Germinal center (tissue), 1 donor: ENCODE measurements at places on chromosomes 12 and 14.
A peak's percentile ranks its signal among the peaks of the same experiment; 100 is the strongest.

GRCh38 chr14:22320362-22320750 lies 268.7 kb downstream of the DAD1 start:
- no peak for DNase-seq

DNA sequence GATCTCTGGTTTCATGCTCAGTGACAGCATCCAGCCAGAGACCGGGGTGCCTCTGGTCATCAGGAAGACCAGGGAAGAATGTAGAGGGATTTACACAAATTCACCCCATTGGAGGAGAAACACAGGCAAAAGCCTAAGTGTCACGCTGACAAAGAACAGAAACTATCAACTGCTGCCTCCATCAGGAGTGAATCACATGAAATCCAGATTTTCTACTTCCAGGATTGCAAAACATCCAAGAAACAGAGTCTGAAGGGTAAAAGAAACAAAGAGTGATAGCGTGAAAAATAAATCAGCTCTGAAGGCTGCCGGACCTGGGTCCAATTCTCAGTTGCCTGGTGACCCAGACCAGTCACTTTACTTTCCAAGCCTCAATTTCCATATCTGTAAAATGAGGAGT lies 136.1 kb upstream of the MAP1LC3B2 start:
- no peak for DNase-seq

GRCh38 chr14:21014761-21015190 lies 10.1 kb downstream of the NDRG2 start:
- DNase-seq: peak; percentile 63

- DNase-seq: no peak
Measured at GRCh38 chr12:61869796-61870195, 390.4 kb upstream of the USP15 start.

DNA sequence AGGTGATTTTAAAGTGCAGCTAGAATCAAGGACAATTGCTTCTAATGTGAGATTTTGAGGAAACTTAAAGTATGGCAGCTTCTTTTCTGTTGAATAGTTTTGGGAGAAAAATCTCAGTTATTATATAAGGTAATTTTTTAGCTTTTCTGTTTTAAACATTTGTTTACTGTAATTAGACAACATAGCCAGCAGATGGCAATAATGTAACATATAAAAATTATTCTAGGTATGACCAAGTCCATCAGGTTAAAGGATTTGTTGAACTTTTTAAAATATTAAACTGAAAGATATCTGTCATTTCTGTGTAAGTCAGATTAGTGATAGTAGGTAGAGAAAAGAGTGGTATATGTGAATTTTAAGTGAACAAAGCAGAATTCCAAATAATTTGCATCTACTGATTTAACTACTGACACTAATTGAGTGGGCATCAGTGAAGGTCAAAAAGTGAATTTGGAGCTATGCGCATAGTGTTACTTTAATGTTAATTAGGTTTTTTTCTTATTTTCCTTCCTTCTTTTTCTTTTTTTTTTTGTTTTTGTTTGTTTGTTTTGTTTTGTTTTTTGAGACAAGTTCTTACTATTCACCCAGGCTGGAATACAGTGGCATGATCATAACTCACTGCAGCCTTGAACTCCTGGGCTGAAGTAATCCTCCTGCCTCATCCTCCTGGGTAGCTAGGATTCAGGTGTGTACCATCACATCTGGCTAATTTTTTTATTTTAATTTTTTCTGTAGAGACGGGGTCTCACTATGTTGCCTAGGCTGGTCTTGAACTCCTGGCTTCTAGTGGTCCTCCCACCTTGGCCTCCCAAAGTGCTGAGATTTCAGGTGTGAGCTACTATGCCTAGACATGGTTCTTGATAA lies 18.6 kb downstream of the PRORP start:
- peak; percentile 21 for DNase-seq

DNA sequence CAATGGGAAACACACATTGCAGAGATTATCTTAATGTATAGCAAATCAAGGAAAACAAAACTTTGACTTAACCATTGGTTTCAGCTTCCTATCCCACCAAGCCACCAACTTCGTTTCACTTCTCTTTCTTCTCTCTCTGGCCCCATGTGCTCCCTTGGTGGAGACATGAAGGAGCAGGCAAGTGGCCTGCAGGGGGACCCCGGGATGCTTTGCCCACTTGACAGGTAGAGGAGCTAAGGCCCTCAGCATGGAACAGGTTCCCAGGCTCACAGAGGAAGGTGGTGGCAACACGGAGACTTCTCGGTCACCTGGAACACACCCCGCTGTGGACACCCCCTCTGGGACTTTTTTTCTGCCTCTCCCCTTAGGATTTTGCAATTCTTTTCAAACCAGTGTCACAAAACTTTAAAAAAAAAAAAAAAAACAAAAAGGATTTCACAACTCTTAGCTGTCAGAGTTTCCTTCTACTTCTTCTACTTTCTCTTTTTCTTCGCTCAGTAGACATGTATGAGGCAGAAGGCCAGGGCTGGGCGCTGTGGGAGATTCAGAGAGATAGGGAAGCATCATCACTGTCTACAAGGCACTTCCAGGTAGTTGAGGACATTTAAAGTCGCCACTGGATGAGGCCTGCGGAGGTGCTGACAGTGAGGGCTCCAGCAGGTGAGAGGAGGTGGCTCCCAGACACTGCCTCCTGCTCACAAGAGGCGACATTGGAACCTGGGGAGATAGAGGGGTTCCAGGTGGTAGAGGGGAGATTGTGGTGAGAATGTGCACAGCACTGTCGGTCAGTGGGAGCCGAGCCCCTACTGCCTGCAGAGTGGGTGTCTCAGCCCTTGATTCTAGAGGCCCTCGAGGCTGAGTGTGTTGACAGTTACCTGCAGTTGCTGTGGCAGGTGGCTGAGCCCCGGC lies 119.6 kb downstream of the GCH1 start:
- peak; percentile 71 for DNase-seq

DNA sequence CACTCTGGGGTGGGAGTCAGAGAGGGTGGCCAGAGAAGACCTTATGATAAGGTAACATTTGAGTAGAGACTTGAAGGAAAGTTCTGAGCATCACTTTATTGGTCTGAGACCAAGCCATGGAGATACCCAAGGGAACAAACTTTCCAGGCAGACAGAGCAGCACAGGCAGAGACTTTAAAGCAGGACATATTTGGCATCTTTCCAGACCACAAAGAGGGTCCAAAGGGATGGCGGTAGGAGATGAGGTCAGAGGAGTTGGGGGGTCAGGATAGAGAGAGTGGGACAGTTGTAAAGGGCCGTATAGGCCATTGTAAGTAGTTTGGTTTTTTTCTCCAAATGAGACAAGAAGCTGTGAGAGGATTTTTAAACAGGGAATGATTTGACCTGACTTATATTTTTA lies 344.4 kb downstream of the SEC23A start:
- DNase-seq: no peak

- no peak for DNase-seq
Measured at GRCh38 chr12:88418856-88419497, 161.3 kb downstream of the KITLG start.

DNA sequence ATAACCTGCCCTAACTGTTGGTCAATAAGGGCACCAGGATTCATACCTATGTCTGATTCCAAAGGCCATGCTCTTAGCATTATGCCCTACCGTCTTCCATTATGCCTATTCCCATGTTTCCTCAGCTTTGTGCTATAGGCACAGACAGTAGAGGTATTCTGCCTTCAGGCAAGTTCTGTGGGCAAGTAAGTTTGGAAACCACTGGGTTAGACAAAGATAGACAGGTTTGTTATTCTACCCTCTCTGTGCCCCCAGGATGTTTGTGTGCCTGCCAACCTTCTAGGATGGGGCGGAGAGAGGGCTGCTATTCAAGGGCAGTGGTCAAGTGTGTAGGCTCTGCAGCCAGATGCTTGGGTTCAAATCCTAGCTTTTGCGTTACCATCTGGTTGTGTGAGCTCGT lies 4.6 kb downstream of the RAPGEF3 start:
- no peak for DNase-seq

DNA sequence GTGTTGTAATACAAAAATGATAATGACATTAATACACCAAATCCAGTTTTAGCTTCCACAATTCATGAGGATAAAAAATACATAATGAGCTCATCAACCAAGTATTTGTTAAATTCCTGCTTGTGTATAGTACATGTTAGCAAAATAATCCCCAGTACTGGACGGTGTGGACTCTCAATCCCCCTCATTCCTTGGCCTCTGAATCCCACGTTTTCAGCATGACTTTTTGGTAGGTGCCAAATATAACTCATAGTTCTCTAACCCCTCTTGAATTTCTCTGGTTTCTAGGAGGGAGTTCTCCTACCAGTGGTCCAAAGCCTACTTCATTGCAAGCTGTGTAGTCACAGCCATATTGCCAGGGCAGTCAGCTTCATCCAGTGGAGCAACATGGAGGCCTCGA lies 41.4 kb upstream of the EPS8 start:
- DNase-seq: no peak

DNA sequence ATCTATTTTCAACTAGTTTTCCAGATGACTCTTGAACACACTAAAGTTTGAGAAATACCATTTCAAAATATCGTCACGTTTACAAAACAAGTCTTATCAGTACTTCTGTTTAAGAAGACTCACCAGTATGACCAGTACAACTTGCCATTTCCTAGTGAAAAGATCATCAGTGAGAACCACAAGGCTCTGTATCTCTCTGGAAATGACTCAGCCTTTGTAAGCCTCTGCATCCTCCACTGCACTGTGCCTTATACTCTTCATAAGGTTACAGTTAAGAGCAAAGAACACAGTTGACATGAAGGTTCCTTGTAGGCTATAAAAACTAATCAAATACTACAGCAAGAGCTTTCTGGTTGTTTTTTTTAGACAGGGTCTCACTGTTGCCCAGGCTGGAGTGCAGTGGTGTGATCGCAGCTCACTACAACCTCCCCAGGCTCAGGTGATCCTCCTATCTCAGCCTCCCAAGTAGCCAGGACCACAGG lies 5.7 kb upstream of the VTI1B start:
- DNase-seq: no peak

DNA sequence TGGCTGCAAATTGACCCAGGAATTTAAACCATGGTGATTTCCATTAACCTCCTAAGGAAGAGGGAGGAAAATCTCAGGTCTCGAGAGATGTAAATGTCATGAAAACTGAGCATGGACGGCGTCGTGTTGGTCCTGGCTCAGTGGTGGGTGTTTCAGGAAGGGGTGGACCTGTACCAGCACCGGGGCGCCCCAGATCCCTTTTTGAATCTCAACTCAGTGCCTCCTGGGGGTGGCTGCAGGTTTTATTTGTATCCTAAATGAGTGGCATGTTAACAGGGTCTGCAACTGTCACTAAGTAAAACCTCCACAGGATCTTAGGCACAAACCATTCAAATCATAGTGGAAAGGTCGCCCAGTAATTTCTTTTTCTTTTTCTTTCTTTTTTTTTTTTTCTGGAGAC lies 101.3 kb downstream of the ASCL4 start:
- DNase-seq: peak; percentile 8

GRCh38 chr14:87483271-87484260 lies 509.4 kb downstream of the GALC start:
- DNase-seq: no peak

DNA sequence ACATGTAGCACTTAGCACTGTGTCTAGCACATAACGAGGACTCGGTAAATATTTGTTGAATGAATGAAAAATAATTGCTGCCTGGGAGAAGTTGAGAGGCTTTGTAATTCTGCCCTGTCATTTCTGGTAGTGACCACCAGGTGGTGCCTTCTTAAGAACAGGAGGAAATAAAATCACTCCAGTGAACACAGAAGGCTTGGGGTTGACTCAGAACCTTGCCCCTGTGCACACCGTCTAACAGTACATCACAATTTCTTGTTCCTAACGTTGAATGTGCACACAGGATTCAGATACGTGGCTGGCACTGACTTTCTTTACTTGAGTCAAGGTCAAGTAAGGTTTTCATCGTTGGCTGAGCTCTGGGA lies 91.8 kb downstream of the RGS6 start:
- peak; percentile 18 for DNase-seq

- DNase-seq: no peak
Measured at GRCh38 chr12:51329742-51330141, 5.8 kb upstream of the BIN2 start.

DNA sequence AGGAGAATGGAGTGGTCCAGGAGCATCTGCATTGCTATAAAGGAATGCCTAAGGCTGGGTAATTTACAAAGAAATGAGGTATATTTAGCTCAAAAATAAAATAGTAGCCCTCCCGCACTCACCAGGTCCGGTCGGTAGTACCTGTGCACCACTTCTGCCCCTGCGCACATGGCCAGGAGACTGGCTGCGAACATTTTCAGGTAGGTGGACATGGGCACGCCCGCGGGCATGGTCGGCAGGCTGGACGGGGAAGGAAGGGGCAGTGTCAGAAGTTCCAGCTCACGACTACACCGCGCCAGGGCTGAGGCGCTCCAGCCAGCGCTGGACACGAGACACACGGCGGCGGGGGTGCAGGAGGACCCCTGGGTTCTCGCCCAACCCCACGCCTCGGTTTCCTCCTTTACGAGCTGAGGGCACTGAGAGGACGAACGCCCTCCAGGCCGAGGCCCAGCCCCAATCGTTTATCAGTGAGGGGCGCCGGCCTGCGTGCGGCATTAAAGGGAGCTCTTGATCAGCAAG lies 9.1 kb upstream of the TDG start:
- DNase-seq: no peak
